ENCODE measurements at places on chromosomes 7 and 10.

- DNase-seq, result no peak
These were observed 31.6 kb downstream of the CALML5 start for GRCh38 chr10:5467634-5468255.

DNA sequence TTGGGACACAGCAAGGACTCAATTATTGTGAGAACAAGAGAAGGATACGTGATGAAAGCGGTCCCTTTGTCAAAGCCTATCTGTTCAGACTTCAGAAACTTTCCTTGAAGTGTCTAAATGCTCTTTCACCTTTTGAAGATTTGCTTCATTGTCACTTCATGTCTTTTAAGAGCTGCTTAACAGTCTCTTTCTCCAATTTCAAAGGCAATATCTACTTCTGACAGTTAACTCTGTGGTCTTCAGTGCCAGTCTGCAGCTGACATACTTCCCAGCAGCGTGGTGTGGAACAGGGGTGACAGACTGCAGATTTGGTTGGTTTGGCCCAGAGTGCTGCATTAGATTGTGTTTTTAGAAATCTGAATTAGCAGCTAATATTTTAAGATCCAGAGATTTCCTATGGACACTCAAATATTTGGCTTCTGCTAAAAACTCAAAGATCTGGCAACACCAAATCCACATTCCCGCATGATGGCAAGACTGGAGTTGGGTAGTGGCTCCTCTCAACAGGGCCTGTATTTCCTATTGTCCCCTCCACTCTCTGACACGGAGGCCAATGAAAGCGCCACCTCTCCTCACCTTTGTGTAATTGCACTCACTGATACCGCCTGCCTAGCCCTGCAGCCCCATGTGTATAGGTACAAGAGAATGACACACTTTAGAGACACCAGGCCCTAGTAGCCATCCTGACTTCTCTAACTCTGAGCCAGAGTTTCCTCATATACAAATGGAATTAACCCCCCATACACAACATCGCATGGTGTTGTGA is 11.5 kb downstream of the SCRN1 start:
- no peak for DNase-seq

- peak; percentile 42 for DNase-seq
These were observed 448 bp upstream of the PTER start for GRCh38 chr10:16436367-16436757.

DNA sequence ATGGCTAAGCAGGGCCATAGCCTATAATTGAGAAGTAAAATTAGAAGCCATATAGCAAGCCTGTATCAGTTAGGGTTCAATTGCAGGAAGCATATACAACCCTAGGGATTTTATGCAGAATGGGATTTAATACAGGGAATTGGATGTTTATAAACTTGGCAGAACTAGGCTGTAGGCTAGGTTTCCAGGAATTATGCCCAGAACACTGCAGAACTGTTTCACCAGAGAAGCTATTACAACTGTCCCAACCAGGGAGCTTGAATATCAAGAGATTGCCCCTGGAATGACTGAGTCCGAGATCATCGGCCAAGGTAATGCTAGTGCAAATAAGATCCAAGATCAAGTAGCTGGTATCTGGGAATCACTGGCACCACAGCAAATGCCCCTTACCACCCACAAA is 64.0 kb downstream of the PRR15 start:
- no peak for DNase-seq

- DNase-seq, result no peak
These were observed 45.1 kb upstream of the LRRC4 start for GRCh38 chr7:128076196-128076795.

DNA sequence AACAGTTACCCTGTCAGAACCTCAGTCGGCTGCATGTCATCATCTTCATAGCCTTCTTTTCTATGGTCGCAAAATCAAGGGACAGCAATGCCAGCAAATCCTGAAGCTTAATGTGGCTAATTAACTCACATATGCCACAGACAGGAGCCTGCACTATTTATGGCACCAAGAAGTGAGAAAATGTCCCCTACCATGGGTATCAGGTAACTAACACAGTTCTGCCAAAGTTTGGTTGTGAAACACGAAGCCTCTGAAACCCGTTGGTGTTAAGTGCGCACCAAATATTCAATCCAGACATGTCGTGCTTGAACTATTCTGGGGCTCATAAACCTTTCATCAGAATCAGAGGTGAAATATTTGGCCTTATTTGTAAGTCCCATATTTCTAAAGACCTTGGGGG is 63.3 kb downstream of the EVX1 start:
- DNase-seq, result no peak

DNA sequence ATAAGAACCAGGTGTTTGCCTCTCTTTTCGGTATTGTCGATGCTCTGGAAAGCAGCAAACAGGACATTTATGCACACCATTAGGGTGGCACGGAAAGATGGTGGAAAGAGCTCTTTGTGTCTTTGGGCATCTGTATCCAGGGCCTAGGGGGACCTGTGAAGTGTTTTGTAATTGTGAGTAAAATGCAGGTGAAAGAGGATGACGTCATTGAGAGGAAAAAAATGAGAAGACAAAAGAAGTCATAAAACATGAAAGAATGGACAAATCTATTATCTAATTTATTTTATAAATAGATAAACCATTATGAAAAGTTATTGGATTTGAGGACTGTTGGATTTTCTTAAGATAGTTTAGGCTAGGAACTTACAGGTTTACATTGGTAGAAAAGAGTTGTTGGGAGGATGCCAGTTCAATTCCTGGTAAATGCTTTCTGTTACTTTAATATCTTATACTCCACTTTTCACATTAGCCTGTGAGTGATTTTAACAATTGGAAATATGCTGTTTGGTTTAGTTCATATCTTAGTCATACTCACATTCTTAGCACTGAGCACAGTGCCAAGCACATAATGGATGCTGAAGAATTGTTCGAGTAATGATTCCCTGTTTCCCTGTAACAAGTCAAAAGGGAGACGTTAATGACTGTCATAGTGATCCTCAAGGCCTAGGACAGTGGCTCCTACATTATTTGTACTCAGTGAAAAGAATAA is 62.6 kb downstream of the EXOC4 start:
- DNase-seq, result no peak
